ENCODE measurements at places on chromosomes 12 and 14.

DNA sequence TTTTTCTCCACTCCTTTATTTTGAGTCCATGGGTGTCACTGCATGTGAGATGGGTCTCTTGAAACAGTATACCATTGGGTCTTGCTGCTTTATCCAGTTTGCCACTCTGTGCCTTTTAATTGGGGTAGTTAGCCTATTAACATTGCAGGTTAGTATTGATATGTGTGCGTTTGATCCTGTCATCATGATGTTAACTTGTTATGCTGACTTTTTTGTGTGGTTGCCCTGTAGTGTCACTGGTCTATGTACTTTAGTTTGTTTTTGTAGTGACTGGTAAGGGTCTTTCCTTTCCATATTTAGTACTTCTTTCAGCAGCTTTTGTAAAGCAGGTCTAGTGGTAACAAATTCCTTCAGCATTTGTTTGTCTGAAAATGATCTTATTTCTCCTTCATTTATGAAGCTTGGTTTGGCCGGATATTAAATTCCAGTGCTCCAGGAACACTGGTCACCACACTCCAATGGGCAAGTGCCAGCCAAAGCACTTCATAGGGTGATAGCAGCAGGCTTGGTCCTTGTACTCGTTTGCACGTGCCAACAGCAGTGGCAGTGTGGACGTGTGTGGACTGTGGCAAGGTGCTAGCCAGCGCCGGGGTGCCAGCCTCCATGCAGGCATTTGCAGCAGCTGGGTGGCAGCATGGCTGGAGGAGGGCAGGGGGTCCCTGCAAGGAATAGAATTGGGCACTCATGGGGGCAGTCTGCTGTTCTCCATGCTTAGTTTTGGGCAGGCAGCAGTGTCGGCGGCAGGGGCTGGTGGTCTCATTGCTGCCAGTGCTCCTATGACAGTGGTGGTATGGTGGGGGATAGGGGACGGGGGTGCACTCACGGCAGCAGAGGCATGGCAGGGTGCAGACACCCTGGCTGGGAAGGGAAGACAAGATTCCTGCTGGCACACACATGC, 53.5 kb downstream of the FRS2 start:
- no peak for DNase-seq

GRCh38 chr14:95491936-95492608, 24.4 kb downstream of the SYNE3 start:
- DNase-seq: no peak

DNA sequence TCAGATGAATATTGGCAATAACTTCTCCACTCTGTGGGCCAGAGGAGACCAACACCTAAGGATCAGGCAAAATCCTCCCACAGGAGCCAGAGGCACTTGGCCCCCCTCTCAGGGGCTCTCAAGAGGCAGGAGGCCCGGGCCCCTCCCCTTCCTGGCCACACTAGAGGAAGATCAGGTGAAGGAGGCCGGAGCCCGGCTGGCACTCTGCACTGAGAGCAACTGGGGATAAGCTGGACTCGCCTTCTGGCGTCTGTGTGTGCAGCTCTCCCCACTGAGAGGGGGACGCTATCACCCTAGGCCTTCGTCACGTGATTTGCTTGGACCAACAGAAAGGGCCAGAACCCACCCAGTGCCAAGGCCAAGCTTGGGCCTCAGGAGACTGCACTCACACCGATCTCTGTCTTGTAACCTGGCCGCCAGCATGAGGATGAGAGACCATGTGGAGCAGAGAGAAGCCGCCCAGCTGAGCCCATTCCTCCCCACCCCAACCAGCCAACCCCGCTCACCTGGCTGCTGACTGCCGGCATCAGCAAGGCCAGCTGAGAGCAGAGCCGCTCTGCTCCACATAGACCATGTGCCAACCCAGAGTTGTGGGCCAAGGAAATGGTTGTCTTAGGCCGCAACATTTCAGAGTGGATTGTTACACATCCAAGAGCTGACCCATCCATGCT, 64.0 kb downstream of the NOC4L start:
- DNase-seq: no peak

GRCh38 chr12:65182012-65182739, 12.8 kb downstream of the LEMD3 start:
- DNase-seq: no peak

- no peak for DNase-seq
Measured at GRCh38 chr12:67968321-67968720, 20.9 kb upstream of the IFNG-AS1 start.

DNA sequence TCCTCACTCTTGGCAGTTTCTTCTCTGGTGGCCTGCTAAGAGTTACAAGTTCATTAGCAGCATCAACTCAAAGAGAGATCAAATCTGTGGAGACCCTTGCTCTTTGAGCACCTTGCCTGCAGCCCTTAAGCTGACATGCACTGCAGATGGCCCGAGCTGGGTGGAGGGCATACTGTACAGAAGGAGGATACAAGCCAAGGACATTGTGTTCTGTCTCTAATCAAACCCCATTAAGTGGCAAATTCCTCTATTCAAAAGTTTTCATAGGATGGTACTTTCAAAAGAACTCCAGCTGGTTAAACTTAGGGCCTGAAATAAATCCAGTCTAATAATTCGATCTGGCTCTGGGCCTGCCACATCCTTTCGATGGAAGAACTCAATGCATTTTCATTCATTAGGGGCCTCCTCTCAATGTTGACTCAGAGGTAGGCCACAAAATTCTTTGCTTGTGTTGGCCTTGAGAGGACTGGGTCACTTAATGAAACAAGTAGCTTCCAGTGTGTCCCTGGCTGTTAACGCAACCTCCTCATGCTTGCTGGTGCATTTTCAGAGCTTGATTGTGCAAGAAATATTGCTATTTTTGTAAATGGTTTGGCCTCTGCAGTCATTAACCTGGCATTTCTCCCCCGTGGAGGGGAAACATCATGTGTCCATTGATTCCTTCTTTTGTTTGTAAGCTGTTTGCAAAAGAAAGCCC, 318.2 kb downstream of the NUAK1 start:
- DNase-seq: no peak

GRCh38 chr14:106228541-106229158, 702.3 kb downstream of the TMEM121 start:
- DNase-seq: peak; percentile 40

DNA sequence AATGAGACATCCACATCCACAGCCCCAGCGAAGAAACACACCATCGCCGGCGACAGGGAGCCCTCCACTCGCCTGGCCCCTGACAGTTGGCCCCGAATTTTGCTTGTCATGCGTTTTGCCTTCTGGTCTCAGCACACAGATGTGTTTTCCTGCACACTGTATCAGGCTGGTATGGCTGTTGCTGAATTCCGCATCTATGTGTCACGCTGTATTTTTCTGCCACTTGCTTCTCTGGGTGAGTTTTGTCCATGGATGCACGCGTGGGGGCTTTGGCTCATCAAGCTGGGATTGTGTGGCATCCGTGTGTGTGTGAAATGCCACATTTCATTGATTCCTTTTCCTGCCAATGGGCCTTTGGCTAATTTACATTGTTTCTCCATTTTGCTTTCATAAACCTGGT, 26.5 kb downstream of the ARL6IP4 start:
- no peak for DNase-seq

DNA sequence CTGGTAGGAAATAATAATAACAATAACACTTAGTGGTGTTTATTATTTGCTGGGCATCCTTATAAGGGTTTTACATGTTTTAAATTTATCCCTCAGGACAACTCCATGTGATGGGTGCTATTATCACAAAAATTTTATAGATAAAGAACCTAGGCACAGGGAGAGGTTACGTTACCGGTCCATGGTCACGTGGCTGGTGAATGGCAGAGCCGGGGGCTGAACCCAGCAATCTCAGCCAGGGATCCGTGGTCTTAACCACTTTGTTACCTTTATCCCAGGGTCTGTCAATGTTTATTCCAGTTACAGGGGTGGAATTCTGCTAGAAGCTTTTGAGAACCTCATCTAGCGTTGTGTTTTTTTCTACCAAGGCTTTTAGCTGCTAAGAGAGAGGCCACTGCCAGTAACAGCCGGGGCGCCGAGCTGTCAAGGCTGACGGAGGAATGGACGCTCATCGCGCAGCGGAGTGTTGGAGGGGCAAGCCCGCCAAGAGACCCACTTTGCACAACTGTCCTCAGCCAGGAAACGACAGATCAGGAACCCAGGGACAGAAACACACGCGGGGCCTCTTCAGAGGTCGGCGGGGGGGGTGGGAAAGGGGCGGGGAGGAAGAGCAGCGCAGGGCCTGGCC, 418 bp downstream of the AMN1 start:
- DNase-seq: peak; percentile 43

DNA sequence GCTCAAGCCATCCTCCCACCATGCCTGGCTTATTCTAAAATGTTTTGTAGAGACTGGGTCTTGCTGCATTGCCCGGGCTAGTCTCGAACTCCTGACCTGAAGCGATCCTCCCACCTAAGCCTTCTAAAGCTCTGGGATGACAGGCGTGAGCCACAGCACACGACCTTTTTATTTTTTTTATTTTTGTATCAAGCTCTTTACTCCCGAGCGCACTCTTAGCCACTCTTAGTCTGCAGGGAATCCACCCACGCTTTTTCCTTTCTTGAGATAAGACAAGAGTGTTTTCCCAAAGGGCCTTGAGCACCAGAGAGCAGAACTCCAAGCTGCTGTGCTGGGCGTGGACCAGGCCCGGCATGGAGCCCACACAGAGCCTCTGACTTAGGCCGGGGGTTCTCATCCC, 23.4 kb downstream of the MAP1LC3B2 start:
- no peak for DNase-seq

- no peak for DNase-seq
Measured at GRCh38 chr14:101477648-101478047, 83.6 kb upstream of the DIO3 start.

GRCh38 chr12:10559244-10559643, 53.6 kb downstream of the EIF2S3B start:
- peak; percentile 56 for DNase-seq

- peak; percentile 50 for DNase-seq
Measured at GRCh38 chr12:32390572-32391219, 8.7 kb upstream of the FGD4 start.

DNA sequence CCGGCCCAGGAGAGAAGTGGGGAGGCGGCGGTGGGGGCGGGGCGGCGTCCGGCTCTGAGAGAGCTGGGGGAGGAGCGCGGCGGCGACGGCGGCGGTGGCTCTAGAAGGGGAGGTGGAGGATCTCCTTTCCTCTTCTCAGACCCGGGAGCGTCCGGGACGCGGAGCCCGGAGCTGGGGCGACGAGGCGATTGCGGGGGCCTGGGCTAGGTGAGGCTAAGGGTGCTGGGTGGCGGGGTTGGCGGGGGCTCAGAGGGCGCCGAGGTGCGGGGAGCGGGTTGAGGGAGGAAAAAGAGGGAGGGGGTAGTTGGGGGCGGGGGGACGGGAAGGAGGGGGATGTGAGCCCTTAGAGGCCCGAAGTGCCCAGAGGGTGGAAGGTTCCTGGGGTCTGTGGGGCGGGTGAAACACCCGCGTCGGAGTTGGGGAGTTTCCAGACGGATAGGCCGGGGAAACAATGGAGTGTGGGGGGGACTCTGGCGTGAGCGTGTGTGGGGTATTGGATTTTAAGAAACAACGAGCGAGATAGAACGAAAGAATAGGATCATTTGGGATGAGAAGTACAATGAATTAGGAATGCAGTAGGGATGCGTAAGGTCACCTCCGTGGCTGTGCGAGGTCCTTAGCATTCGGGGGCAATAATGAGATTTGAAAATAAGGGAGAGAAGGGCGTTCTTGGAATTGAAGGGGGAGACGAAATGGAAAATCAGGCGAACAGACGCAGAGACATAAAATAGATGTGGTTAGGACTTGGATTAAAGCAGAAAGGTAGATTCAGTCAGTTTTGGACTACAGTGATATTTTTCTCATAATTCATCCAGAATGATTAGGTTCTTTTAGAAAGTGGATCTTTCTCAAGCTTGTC, at the start of gene SPATS2:
SPATS2 (plus strand) TSS at position 82 of the 859 bp plus-strand sequence. CDS start 93,551 bp downstream, outside the sequence.
- DNase-seq: no peak

GRCh38 chr12:108807996-108808769, 49.2 kb downstream of the SSH1 start:
- DNase-seq: no peak

DNA sequence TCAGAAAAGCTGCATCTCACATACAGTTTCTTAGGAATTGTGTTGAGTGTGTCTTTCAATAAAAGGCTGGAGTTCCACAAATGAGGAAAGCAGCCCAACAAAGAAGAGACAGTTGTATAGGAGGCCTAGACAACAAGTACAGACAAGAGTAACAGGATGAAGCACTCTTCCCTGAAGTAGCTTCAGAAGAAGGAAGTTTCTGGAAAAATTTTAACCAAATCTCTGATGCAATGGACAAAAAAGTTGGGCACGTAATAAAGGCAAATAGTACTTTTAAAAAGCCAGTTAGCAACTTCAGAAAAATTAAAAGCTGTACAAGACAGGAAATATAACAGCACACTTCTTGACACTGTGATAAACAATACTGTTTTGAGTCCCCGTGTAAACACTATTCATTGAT, 134.1 kb upstream of the PLEKHG7 start:
- no peak for DNase-seq

DNA sequence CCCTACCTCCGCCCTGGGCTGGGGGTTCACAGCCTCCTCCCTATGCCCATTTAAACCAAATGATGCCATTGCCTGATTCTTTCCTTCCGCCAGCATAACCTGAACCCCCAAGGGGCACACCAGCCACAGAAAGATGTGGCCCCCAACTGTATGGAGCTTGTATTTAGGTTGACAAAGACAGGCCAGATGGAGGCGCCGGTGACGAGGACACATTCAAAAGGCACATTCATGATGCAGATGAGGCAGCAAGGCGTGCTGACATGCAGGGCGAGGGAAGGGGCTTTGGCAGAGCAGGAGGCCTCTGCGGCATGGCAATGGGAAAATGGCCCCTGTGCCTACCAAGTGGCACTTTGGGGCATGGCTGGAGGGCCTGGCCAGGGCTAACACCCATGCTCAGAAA, 112.2 kb downstream of the RFLNA start:
- DNase-seq: no peak

- DNase-seq: no peak
Measured at GRCh38 chr14:102074415-102074964, 12.4 kb downstream of the HSP90AA1 start.

GRCh38 chr14:104891121-104891551, 26.1 kb downstream of the CEP170B start:
- no peak for DNase-seq

GRCh38 chr14:29311983-29312382, 545.4 kb downstream of the FOXG1 start:
- DNase-seq: no peak

DNA sequence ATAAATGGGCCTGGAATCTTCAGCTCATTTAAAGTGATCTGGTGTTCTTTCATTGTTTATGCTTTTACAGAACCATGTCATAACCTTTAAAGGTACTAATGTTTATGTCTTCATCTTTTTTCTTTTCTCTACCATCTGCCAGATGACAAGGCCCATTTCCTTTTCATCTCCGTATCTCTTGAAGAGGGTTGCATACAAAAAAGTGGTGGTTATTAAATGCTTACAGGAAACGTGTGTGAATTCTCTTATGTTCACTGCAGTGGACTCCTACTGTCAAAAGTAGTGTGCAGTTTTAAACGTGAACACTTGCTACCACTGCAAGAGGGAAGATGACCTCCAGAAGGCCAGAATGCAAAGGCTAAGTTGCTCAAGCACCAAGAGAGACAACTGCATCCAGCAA, 91.4 kb downstream of the TTC7B start:
- DNase-seq: no peak

GRCh38 chr12:124754949-124755800, 108.5 kb downstream of the SCARB1 start:
- no peak for DNase-seq

GRCh38 chr14:75597149-75597548, 18.7 kb downstream of the FLVCR2 start:
- DNase-seq: no peak

Data from activated naive CD8-positive, alpha-beta T cell treated with anti-CD3 and anti-CD28 coated beads for 36 hours (primary cell).